Stromal cell of bone marrow (primary cell): ENCODE measurements at places on chromosomes 7 and 10.

DNA sequence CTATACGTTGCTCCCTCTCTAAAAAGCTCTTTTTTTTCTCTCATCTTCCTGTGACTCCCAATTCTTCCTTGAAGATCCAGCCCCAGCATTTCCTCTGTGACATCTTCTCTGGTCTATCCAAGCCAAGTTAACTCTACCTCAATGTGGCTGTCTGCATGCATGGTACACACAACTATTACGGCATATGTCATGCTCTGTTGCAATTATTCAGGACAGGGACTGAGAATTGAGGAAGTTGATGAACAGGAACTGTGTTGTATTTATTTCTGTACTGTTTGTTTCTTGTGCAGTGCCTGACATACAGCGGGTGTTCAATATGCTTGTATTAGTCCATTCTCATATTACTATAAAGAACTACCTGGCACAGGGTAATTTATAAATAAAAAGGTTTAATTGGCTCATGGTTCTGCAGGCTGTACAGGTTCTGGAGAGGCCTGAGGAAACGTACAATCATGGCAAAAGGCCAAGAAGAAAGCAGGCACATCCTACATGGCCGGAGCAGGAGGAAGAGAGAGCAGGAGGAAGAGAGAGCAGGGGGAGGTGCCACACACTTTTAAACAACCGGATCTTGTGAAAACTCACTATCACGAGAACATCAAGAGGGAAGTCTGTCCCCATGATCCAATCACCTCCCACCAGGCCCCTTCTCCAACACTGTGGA, 6.3 kb downstream of the TRPV5 start:
- DNase-seq, result no peak

GRCh38 chr10:77411805-77412204, 225.8 kb downstream of the KCNMA1 start:
- DNase-seq, result no peak

DNA sequence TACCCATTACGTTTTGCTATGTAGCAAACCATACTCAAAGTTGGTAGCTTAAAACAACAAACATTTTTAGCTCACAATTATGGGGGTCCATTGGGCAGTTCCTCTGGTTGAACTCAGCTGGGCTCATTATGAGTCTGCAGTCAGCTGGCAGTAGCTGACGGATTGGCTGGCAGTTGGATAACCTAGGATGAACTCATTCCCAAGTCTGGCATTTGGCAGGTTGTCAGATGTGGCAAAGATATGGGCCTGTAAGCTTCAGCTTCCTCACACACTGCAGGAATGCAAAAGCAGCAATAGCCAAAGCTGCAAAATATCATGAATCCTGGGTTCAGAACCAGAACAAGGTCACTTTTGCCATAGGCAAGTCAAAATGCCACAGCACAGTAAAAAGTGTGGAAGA, 412.2 kb upstream of the SORCS1 start:
- no peak for DNase-seq

DNA sequence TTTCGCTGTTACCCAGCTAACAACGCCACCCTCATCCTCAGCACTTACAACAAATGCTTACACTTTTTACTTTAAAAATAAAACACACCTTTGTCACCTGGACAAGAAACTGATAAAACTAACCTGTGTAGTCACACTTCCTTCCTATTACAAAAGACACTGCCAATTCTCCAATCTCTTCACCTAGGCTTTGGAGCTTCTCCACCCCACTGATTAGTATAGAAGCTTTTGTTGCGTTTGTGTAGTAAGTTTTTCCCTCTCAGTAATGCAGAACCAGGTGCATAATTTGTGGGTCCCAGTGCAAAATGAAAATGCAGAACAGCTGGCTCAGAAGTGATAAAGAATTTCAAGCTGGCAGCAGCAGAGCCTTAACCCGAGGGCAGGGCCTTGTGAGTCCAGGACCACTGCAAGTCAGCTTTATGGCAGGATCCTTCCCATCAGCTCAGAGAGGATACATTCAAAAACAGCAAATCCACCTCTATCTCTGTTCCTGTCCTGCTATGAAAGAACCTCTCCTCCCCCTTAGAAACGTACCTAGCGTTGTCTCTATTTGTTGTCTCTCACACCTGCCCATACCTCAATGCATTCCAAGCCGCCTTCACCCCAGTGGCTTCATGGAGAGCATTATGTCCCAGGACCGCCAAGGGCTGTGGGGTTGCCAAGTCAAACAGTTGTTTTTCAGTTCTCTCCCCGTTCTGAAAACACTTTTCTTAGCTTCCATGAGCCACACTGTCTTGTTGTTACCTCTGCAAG, 40.3 kb upstream of the EGFR start:
- no peak for DNase-seq

- DNase-seq, result peak; percentile 67
These were observed 34.2 kb upstream of the TCF7L2 start for GRCh38 chr10:112915590-112916572.

DNA sequence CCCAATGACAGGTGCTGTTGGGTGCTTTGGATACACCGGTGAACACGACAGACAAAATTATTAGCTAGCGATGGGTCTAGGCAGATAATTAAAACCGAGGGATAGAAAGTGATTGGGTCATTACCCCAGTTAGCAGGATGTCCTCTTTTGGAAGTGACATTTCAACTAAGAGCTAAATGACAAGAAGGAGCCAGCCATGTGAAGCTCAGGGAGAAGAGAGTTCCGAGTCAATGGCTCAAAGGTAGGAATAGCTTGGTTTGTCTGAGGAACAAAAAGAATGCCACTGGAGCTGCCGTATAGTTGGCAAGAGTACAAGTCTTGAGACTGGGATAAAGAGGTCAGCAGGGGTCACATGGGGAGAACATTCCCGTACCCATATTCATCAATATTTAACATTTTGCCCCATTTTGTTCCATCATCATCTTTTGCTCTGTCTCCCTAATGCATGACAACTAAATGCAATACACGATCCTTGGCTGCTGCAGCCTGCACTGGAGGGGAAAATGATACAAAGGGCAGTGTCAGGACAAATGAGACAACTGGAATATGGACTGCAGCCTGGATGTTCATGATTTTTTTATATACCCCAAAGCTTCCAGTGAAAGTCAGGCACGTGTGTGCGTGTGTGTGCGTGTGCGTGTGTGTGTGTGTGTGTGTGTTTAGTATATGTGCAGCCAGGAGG, 115.7 kb downstream of the ICA1 start:
- no peak for DNase-seq

- no peak for DNase-seq
These were observed 184.8 kb downstream of the SEMA3A start for GRCh38 chr7:84009782-84010181.

- DNase-seq, result no peak
These were observed 1.8 kb downstream of the SUFU start for GRCh38 chr10:102505462-102506115.

DNA sequence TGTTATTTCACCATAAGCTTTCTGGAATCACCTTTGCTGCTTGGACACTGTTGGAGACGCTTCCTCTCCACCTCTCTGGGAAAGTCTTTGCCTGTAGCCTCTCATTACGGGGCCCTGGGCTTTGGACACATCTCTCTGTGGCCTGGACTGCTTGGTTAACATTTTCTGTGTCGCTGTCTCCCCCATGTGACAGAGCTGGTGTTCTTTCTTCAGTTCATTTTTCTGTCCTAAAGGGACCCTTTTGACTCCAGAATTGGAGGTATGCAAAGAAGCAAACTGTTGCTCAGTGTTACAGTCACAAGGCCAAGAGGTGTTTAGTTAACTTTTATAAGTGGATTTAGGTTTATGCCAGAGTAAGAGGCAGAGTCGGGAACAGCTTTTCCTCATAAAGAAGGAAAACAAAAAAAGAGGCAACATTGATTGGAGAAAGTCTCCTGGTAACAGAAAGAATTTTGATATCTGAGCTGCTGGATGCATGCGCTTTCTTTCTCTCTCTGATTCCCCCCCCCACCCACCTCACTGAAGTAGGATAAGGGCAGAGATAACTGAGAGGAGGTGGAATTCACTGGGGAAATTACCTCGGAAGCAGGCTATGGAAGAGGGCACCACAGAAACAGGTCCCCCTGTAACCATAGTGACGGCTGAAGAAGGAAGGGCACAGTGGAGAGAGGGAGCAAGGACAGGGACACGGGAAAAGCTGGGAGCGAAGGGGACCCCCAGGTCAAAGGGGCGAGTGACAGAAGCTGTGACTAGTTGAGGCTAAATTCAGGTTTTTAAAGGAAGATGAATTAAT, 57.8 kb downstream of the LGI1 start:
- peak; percentile 28 for DNase-seq

GRCh38 chr10:131943021-131943814, 38.5 kb downstream of the BNIP3 start:
- no peak for DNase-seq

DNA sequence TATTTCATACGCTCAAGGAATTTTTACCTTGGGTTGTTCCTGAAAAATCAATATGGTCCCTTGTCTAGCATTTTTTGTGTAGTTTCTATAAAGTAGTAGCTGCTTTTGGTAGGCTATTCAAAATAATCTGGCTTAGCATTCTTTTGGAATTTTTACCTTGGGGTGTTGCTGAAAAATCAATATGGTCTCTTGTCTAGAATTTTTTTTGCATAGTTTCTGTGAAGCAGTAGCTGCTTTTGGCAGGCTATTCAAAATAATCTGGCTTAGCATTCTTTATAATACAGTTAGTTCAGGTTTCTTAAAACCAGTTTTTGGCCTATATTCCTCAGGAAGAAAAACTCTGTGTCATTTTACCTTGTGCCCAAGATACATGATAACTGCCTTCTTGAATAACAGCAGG, 301.9 kb downstream of the SUGCT start:
- no peak for DNase-seq

GRCh38 chr10:123494301-123494808, 171.8 kb upstream of the GPR26 start:
- no peak for DNase-seq

DNA sequence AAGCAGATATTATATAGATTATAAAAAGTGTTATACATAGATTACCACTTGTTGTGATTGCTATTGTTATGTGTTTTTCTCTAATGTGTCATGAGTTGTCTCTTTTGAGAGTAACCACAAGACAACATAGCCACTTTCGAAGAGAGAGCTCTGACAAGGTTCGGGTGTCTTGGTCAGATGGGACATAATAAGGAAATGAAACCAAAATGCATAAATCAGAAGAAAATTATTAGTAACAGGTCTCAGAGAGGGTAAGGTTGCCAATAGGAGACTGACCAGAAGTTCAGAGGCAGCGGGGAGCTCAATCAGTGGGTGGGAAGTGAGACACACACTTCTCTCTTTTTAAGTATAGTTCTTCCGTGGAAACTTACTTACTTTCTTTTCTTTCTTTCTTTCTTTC, 639.2 kb upstream of the POT1 start:
- no peak for DNase-seq

DNA sequence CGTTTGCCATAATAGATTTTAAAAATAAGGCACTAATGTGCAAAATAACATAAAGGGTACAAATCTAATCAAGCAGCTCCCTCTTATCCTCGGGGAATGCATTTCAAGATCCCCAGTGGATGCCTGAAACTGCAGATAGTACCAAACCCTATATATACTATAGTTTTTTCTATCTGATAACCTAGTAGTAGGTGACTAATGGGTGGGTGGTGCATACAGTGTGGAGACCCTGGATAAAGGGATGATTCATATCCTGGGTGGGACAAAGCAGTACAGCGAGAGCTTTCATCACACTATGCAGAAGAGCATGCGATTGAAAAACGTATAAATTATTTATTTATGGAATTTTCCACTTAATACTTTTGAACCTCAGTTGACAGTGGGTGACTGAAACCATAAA, 464.5 kb downstream of the GRID1 start:
- DNase-seq, result no peak

DNA sequence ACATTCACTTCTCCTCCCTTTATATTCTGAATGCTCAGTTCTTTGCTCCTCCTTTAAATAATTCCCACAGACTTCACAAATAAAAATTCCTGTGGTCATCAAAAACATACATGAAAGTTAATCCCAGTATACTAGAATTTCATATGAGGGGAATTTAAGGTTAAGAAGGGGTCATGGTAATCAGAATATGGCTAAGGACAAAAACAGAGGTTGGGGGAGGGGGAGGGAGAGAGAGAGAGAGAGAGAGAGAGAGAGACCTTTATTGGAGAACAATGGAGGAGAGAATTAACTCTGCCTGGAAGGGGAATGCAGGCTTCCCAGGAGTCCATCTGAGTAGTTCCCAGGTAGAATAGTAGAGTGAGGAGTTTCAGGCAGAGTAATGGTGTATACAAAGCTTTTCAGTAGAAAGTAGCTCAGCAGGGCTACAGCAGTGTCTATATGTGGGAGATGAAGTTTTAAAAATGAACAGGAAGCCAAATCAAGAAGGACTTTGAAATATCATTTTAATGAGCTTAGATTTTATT, 5.2 kb upstream of the CUBN start:
- DNase-seq, result no peak

DNA sequence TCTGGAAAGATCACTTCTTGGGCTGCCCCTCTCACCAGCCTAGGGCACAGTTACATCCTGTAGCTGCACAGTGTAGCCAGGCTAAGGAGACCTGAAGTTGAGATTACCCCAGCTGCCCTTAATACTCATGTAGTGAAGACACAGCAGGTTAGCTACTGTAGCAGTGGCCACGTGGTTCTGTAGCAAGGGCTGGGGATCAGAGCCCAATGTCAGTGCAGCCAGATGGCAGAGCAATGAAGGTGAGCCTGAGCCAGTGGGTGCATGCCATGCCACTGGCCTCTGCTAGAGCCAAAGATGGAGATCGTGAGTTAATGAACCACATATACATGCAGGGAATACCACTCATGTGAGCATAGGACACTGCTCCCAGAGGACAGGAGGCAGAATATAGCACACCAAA, 15.5 kb downstream of the AMPH start:
- no peak for DNase-seq

- DNase-seq, result no peak
These were observed 244.8 kb upstream of the NFE2L3 start for GRCh38 chr7:25907214-25907613.
